ENCODE measurements at places on chromosomes 4 and X.

DNA sequence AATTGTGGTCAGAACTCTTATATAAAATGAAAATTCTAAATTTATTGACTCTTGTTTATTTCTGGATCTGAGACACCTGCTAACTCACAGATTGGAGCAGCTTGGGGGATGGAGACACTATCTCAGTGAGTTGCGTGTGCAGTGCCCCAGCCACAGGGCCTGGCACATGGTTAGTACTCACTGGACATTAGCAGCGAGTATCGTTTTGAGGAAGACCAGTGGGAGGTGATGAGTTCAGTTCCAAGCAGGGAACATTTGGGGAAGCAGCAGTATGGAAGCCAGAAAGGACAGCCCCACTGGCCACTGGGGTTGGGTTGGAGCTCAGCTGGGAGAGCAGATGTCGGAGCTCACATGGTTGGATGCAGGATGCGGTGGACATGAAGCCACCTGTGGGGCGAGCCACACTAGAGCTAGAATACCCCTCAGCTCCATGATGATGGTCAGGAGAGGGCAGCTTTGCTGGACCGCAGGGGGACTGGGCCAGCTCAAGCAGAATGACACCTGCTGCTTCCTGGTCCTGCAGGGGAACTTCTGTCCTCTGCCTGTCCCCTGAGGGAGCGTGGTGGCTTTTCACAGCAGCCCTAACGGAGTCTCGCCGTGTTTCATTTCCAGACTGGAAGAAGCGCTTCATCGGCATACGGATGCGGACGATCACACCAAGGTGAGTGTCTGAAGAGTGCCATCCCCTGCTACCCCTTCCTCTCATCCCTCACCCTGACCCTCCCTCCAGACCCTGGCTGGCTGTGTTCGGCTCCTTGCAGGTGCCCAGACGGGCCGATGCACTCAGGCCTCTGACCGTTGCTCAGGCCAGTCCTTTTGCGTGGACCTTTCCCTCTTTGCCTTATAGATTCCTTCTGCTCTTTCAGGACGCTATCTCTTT is 32.5 kb downstream of the HTRA3 start:
- DNase-seq: no peak

DNA sequence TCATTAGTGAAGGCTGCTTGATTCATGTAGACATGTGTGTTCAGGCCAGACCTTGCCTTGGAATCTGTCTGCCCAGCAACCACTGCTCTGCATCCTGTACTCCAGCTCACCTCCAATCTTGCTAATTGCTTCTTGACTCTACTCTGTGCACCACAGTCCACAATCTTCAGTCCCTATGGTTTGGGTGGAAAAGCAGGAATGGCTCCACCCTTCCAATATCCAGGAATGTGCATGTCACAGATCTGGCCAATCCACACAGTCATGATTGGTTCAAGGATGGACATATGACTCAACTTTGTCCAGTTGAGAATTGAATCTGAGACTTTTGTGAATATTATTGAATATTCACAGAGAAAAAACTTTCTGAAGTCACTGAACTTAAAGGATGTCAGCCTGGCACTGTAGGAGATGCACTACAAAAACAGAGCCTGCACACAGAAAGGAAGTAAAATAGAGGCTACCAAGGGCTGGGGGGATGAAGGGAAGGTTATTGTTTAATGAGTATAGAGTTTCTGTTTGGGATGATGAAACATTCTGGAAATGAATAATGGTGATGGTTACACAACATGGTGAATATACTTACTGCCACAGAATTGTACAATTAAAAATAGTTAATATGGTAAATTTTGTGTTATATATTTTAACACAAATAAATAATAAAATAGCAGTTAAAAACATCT is 161.3 kb upstream of the USP38 start:
- DNase-seq: peak; percentile 12

DNA sequence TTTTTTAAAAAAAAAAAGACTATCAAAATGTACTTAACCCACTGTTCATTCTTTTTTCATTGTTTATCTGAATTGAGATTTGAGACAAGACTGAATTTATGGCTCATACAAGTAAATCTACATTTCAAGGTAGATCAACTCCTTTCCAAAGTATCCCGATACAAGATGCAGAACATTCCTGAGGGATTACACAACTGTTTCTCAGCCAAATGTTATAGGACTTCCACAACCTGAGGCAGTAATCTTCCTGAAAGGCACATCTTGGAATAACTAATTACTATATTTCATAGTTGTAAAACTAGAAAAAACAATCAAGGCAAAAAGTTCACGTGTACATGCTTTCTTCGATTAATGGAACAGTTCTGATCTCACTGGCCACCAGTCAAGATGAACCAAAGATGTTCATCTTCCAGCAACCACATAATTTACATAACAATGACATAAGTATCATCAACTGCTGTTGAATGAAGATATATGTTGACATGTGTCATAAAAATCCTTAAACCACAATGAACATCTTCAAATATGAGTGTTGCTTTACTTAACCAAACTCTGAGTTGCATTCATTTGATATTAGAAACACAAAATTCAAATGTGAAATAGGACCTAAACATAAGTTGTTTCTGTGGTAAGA is 225.2 kb upstream of the DKK2 start:
- DNase-seq: no peak

GRCh38 chrX:41352329-41352838 is 18.4 kb downstream of the DDX3X start:
- no peak for DNase-seq

DNA sequence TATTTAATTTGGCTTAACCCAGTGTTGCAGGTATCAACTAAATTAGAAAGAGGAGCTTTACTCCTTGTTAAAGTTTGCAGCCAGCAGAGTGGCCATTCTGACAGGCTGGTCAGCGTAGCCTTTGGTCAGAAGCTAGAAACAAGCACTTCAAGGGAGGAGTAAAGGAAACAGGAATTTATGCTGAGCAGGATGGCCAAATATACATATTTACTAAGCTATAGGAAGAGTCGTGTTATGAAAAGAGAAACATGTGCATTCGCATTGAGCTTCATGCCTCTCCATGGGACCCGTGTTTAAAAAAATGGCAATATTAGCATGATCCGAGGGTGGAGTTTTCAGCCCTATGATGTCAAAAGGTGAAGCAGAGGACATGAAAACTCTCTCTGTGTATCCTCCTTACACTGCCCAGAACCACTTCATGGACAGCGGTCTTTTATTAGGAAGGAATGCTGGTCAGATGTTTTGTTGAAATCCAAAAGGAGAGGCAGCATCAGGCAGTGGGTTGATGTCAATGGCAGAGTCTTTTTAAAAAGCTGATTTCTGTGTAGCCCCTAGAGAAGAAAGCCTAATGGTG is 71.8 kb upstream of the MAPK10 start:
- no peak for DNase-seq

DNA sequence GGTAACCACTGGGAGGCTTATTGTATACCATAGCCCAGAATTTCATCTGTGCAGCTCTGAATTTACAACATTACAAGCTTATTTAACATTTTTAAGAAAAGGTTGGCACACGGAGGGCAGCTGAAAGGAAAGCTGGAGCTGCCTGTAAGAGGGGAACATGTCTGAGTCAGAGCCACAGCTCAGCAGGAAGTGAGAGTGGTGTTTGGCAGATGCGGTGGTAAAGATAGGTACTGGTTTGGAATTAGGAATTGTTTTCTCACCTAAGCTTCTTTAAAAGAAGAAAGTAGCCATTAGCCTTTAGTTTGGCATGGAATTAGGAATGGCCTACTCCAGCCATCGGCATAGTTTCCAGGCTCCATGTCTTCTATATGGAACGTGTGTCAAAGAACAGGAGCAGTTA is 172.5 kb upstream of the ANXA3 start:
- no peak for DNase-seq

GRCh38 chr4:7843831-7844593 is 95.6 kb downstream of the AFAP1 start:
- peak; percentile 60 for DNase-seq

GRCh38 chr4:12562021-12562420 is 922.1 kb downstream of the RAB28 start:
- no peak for DNase-seq

GRCh38 chr4:112279025-112279881 is 6.5 kb downstream of the TIFA start:
- no peak for DNase-seq

DNA sequence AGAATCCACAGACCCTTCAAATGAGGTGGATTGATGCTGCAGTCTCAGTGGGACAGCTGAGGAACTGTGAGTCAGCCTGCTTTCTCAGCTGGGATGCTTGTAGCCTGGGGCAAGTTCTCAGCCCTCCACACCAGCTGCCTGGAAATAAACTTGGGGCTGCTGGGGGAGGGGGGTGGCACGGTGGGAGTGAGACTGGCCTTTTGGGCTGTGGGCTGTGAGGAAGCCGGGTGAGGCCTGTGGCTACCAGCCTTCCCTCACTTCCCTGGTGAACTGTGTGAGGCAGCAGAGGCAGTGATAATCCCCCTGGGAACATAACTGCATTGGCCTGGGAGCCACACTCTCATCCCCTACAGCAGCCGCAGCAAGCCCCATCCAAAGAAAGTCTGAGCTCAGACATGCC is 114.5 kb upstream of the GUCY1A1 start:
- DNase-seq: no peak

DNA sequence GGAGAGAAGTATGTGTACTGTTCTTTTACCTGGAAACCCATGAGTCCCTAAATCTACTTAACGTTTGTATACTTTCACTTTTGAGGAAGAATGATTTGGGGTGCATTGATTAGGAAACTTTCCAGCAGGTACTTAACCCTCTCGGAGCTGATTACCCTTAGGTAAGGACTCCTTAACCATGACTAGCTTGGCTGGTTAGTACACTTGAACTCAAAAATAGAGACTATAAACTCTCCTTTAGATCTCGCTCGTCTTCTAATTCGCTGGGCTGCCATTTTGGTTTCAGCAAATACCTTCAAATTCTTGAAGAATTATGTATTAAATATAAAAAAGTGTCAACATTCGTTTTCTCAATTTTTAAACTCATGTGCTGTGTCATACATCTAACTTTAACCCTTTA is 2.0 kb downstream of the USP9X start:
- no peak for DNase-seq

DNA sequence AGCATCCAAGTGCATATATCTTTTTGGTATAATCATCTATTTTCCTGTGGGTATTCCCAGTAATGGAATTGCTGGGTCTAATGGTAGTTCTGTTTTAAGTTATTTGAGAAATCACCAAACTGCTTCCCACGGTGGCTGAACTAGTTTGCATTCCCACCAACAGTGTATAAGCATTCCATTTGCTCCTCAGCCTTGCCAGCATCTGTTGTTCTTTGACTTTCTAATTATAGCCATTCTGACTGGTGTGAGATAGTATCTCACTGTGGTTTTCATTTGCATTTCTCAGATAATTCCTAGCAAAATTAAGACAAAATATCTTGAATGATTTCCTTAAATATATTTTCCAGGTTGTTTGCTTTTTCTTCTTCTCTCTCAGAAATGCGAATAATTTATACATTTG is 341.1 kb downstream of the GBA3 start:
- no peak for DNase-seq

GRCh38 chr4:172985552-172985951 is 183.1 kb upstream of the GALNT7 start:
- no peak for DNase-seq

GRCh38 chrX:122868631-122869030 is 315.4 kb upstream of the GRIA3 start:
- DNase-seq: no peak

DNA sequence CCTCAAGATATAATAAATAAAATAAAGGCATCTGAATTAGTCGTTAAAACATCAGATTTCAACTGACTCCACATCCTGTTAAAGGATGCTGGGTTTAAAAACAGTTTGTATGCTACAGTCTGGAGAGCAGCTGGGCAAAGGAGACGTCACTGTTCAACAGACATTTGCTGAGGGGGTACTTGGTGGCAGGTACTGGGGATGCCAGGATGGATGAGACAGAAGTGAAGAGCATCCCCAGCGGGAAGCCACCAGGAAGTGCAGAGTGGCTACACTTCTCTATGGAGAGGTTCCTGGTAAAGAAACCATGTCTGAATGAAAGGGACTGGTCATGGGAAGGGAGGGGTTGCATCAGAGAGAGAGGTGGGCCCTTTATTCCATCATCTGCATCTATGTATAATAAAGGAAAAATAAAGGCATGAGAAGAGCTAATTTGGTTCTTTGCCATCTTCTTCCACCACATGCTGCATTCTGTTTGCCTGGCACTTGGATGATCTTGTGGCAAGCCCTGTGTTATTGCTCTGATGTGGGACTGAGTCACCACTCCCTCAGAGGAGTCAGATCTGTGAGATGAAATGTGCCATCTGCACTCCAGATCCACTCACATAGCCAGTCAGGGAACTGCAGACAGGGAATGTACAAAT is 145.0 kb downstream of the SOWAHB start:
- DNase-seq: no peak

DNA sequence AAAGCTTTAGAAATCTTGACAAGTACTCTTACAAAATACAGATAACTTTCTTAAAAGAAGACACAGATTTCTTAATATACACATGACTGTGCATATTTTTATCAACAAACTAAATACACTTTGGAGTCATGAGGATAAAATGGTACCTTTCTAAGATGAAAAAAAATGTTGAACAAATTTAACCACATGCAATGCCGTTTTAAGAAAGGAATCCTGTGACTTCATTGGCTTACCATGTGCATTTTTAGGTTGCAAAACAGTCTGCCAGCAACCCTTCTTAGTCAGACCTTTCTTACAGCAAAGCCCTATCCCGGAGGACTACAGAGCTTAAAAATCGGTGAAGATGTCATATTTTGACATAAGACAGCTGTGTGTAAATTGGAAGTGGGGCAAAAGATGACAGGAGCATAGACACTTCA is 51.7 kb downstream of the GASK1B start:
- no peak for DNase-seq

DNA sequence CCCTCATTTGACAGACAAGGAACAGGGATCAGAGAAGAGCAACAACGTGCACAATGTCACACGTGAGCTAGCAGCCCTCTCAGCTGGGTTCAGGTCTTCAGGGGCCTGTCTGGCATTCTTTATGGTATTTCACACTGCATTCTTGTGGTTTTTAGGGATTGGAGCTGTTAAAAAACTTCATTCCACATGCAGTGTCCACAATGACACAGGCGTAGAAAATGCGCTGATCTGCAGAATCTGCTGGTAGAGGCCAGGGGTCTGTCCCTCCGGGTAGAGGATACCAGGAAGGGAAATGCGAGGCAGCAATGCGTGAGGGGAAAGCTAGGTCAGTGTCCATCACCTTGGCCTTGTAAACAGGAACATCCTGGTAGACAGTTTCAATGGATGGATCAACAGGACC is 36.6 kb downstream of the MAP7D3 start:
- no peak for DNase-seq

DNA sequence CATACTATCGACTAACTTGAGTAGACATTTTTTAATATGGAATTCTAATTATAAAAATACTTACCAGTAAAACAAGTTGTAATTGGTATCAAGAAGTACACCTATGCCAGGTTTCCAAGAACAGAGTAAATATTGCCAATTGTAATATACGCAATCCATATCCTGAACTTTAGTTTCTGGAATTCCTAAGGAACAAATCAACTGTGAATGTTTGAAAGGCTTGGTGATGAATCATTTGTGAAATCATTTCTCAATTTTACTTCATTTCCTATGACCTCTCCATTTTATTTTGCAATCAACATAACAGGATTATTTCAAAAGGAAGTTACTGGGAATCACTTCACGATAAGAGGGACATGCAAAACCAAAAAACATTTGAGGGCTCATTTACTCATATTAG is 3.7 kb downstream of the IL13RA2 start:
- no peak for DNase-seq
